ENCODE measurements at places on chromosomes 3 and 15. TPM values are rescaled to one million over a fixed set of nuclear protein-coding genes. Genes with fewer than 3 reads are reported as not detected.

DNA sequence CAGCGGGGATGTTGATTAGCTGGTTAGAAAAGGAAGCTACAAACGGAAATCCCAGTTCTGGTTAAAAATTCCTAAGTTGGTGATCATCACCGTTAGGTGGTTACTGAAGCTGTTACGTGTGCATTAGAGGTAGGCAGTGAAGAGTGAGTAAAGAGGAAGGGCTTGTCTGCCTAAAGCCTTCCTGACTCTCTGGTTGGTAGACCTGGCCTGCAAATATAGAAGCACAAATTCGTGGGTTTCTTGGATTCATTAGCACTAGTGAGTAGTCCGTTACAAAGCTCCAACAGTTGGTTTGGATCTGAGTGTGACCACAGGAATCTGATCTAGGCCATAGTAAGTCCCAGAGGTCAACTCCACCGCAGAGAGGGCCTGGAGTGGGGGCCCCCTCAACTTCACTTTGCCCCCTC, 174.0 kb upstream of the TP63 start:
- DNase-seq: no peak

GRCh38 chr3:32398531-32398930, 6.9 kb downstream of the CMTM7 start:
- peak; percentile 58 for DNase-seq

GRCh38 chr15:100801256-100801900, 78.3 kb upstream of the ALDH1A3 start:
- no peak for DNase-seq

- no peak for DNase-seq
These were observed 193.0 kb upstream of the TLE3 start for GRCh38 chr15:70290708-70291107.

GRCh38 chr3:155496206-155496605, 202.7 kb upstream of the STRIT1 start:
- no peak for DNase-seq

- no peak for DNase-seq
These were observed 95.0 kb downstream of the FNDC3B start for GRCh38 chr3:172134352-172134751.

GRCh38 chr3:182800508-182800907, 7.2 kb downstream of the ATP11B start:
- no peak for DNase-seq

- DNase-seq: no peak
These were observed 319.9 kb upstream of the GBE1 start for GRCh38 chr3:82081351-82081750.

GRCh38 chr3:111652492-111653180, 57.5 kb upstream of the ZBED2 start:
- no peak for DNase-seq

GRCh38 chr3:108565506-108565905, 23.7 kb downstream of the CIP2A start:
- no peak for DNase-seq

- no peak for DNase-seq
These were observed 81.6 kb upstream of the HERC1 start for GRCh38 chr15:63915209-63915872.

Gene ADAMTSL3
- 11.9 TPM for total RNA-seq

Gene GOLGA8N
- total RNA-seq: 10.9 TPM

Gene AHSG
- total RNA-seq: not detected

Gene UACA
- 33.7 TPM for total RNA-seq
